Activated T-helper 2 cell treated with anti-CD3 and anti-CD28 coated beads, Interferon-gamma antibody, Interleukin-2, Interleukin-4, amounts not matched to agents 10 μg/mL and 5 μg/mL and 100 μg/mL, durations not matched to agents 14 hours and 24 hours and 36 hours (primary cell): ENCODE measurements at places on chromosomes 2 and 18. TPM values are rescaled to one million over a fixed set of nuclear protein-coding genes. Genes with fewer than 3 reads are reported as not detected.

DNA sequence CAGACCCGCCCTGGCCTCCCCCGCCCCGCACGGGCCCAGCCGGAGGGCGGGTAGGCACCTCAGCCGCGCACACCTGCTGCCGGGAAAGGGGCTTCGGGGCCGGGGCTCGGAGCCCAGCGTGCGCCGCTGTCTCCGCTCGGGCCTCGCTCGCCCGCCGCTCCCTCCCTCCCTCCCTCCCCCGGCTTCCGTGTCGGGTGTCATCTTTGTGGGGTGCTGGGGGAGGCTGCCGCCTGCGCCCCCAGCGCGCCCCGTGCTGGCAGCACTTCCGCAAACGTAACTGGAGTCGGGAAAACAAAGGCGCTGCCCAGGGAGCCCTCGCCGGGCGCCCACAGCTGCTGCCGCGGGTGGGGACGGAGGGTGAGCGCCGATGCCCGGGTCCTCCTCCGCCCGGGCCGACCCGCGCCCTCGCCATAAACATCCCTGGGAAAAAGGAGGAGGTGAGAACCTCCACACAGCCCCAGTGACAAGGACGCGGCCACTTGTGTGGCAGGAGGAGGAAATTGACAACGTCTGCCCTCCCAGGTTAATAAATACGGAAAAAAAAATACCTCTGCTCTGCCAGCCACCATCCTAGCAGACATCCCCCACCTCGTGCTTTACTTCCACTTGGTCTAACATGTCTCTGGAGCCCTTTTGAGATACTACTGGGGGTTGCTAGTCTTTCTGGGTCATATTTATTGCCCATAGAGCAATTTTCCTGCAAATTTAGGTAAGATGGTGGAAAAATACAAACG, 550 bp downstream of the MFSD6 start:
- peak; percentile 61 for DNase-seq

GRCh38 chr2:236209535-236209934, 41.3 kb upstream of the GBX2 start:
- no peak for DNase-seq

DNA sequence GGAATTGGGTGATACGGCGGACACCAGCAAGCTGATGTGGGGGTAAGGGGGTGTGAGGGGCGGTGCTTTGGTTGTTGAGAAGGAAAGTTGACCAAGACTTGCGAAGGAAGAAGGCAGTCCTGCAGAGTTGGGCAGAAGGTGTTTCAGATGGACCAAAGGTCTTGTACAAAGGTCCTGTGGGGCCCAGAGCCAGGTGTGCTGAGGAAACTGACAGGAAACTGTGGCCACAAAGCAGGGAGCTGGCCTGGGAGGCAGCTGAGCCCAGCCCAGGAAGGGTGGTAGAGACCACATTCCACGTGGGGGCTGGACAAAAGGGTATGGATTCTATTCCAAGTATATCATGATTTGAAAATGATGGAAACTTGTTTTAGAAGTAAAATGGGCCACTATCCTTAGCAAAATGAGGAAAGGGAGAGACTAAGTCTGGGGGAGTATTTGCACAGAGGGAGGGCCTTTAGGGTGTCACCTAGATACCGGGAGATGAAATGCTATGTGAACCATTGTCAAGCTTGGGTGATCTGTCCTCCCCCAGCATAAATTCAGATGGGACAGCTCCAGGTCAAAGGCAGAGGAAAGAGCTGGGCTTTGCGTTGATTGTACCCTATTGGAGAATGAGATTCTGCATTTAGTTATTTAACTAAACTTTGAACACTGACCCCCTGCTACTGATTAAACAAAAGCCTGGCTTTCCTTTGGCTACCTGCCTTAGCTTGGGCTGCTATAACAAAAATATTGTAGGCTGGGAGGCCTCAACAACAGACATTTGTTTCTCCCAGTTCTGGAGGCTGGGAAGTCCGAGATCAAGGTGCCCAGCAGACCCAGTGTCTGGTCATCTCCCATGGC, 4.3 kb upstream of the EDAR start:
- no peak for DNase-seq

- no peak for DNase-seq
Measured at GRCh38 chr2:63163161-63163820, 112.7 kb downstream of the OTX1 start.

GRCh38 chr2:207885010-207885409, 115.3 kb upstream of the FZD5 start:
- no peak for DNase-seq

DNA sequence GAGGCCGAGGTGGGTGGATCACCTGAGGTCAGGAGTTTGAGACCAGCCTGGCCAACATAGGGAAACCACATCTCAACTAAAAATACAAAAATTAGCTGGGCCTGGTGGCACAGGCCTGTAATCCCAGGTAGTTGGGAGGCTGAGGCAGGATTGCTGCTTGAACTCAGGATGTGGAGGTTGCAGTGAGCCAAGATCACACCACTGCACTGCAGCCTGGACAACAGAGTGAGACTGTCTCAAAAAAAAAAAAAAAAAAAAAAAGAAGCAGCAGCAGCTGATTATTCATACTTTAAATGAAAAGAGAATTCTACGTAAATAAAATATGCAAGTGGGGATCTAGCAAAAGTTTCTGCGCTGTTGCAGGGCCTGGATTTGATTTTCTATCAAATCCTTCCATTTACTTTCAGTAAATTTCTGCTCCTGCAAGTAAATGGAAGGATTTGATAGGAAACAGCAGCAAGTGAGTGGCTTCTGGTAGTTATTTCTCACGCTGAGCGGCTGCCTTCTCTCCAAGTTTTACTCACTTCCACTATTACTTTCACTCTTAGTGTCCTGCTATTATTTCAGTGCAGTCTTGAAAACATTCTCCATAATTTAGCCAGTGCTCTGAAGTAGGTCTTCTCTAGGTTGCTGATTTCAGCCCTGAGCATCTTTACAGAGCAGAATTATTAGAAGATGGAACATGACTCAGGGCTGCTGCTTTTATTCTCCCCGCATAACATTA, 68.4 kb downstream of the SLC16A14 start:
- no peak for DNase-seq

DNA sequence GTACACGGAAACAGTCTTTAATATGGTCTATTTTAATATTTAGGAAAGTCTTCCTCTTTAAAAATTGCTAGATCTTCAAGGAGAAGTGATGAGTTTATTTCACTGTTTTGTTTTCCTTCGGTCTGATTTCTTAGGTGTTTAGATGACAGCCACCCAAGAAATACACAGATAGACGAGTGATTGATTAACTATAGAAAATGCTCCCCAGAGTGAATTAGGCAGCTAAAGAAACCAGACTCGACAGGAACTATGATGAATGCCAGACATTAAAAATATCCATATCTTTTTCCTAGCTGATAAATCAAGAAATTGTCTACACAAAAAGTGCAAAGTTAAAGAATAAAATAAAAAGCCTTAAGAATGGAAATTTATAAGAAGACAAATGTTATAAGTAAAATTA, 888.7 kb upstream of the CNTNAP5 start:
- DNase-seq, result no peak

DNA sequence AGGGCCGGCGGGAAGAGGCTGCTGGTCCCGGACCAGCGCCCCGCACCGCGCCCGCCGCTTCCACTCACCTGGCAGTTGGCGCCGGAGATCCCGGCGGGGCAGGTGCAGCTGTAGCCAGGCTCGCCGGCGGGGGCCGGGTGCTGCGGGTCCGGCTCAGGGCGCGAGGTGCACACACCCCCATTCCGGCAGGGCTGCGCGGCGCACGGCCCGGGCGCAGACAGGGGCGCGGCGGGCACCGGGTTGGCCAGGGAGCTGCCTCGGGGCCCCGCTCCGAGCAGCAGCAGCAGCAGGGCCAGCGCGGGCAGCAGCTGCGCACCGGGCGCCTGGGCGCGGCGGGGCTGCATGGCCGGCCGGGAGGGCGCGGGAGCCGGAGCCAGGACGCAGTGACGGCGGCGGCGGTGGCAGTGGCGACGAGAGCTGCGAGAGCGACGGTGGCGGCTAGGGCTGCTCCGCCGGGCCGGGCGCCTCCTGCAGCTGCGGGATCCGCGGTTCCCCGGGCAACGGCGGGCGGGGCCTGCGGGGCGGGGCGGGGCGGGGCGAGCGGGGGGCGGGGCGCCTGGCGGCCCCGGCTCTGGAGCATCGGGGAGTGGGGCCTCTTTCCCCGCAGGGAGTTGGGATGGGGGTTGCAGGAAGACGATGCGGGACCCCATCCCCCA, at the start of gene DNER:
TSS of gene DNER (minus strand) at position 476 of the 656 bp plus-strand sequence. CDS start at position 344, 132 bp downstream.
- DNase-seq, result peak; percentile 48

DNA sequence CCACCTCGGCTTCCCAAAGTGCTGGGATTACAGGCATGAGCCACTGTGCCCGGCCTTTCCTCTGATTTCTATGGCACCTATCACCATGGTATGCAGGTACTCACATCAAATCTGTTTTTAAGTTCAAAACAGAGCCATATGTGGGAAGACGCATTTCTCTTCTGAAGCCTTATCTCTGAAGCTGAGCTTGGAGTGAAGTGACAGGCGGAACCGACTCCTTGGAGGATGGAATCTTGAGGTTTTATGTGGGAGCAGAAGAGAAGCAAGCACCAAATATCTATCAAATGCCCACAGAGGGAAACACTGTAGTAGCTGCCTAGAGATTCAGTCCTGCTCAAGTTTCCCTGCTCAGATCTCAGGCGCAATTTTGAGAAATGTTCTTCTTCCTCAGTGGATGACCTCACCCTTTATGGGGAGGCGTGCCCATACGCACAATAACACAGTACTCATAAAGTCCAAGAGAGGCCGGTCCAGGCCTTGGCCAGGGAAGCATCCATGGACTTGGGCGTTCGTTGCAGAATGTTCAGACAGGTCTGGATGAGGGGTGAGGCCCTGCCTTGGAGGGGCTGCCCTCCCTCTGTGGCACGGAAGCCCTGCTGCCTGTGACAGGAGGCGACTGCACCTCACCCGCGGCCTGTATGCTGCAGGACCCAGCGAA, 67.9 kb downstream of the HNRNPLL start:
- no peak for DNase-seq

- no peak for DNase-seq
Measured at GRCh38 chr18:22408059-22408458, 9.7 kb downstream of the CTAGE1 start.

DNA sequence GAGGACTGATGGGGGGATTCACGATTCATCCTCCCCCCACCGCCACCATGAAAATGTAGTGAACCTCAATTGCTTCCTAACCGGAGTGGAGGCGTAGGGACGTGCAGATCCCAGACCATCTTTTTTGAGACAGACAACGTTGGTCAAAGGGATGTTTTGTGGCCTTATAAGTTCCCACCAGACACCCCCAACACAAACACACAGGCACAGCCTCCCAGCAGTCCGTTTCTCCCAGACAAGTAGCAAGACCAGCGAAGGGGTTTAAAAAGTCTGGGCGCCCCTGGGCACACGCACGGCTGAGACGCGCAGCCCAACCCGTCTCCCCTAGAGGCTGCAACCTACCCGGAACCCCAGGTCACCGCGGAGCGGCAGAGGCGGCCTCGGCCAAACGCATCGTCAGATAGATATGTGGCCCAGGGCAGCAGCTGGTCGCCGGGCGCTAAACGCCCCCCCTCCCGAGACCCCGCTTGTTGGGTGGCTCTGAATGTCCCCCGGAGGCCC, 1.3 kb downstream of the GBX2 start:
- no peak for DNase-seq

- no peak for DNase-seq
Measured at GRCh38 chr18:55908901-55909366, 320.9 kb upstream of the TCF4 start.

DNA sequence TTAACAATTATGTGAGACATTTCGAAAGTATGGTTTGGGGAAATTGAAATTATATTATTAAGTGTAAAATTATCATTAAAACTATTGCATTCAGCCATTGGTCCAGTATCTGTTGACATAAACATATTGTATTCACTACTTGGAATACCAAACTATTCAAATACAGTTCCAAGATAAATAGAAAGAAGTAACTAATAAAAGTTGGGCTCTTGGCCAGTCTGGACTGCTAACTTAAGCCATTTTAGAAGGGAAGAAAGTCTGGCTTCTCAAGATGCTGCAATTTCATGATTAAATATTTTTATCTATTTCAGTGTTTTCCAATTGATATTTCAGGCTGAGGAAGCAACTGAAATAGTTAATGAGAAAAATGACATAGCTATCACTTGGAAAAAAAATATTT, 109.8 kb upstream of the CHRNA1 start:
- no peak for DNase-seq

GRCh38 chr18:48834413-48835031, 116.2 kb downstream of the SMAD7 start:
- DNase-seq, result peak; percentile 66

GRCh38 chr2:160241251-160242137, 41.4 kb upstream of the ITGB6 start:
- no peak for DNase-seq

- DNase-seq, result no peak
Measured at GRCh38 chr2:105917226-105917625, 172.5 kb downstream of the NCK2 start.

GRCh38 chr2:237253046-237253702, 160.8 kb downstream of the COL6A3 start:
- no peak for DNase-seq

- no peak for DNase-seq
Measured at GRCh38 chr2:104078431-104079157, 775.3 kb upstream of the POU3F3 start.

GRCh38 chr2:202019689-202020450, 13.8 kb upstream of the FZD7 start:
- DNase-seq, result no peak

GRCh38 chr2:85958731-85959130, 69.9 kb upstream of the ST3GAL5 start:
- no peak for DNase-seq

DNA sequence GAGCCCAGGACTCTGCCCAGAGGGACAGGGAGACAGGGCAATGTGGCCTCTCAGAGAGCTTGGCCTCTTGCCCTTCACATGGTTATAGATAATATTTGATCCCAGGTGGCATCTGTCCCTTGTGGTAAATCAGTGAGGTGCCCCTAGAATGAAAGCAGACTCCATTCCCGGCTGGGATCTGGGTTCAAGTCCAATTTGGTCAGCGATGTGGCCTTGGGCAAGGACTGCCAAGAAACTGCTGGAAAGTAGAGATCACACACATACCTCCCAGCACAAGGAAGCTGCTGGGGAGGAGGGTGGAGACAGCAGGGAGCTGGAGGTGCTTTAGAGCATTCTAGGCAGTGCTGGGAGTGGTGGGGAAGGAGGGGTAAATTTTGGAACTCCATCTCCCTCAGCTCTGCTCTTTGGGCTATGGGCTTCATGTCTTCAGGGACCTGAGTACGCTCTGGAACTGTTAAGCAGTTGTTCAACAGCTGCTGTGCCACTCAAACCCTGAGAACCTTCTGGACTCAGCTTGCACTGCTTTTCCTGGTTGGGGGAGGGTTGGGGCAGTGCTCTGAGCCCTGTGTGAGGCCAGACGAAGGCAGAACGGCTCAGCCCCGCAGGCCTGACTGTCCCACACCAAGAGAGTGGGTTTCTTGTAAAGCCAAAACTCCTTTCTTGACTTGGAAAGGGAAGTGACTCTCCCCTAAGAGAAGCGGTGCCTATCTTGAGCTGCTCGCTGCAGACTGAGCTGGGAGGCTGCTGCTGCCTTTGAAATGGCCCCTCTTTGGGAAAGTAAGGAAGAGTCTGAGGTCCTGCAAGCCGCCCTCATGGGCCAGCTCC, 23.0 kb downstream of the INPP5D start:
- DNase-seq, result no peak

GRCh38 chr2:217625557-217626169, 377.1 kb downstream of the TNS1 start:
- no peak for DNase-seq

The SERPINB7 gene
- not detected in 2 replicates for total RNA-seq

The SLC14A1 gene
- 5.6 and 6.0 TPM in 2 replicates for total RNA-seq

The GKN1 gene
- not detected in 2 replicates for total RNA-seq

The TUBA3E gene
- not detected in 2 replicates for total RNA-seq

The KCNJ13 gene
- not detected in 2 replicates for total RNA-seq

The ATP6V1B1 gene
- total RNA-seq, result not detected in 2 replicates

The TFCP2L1 gene
- total RNA-seq, result 0.11 TPM in 1 of 2 replicates, not detected in the other

The TRABD2A gene
- 67.9 and 71.2 TPM in 2 replicates for total RNA-seq

The C2orf81 gene
- 1.6 and 1.9 TPM in 2 replicates for total RNA-seq
